ENCODE measurements at places on chromosomes 2 and 18.
A peak's percentile ranks its signal among the peaks of the same experiment; 100 is the strongest.

- DNase-seq, result peak; percentile 51
These were observed 20.4 kb upstream of the CXXC1 start for GRCh38 chr18:50307738-50308470.

GRCh38 chr18:6031002-6031401, 135.7 kb upstream of the TMEM200C start:
- no peak for DNase-seq

DNA sequence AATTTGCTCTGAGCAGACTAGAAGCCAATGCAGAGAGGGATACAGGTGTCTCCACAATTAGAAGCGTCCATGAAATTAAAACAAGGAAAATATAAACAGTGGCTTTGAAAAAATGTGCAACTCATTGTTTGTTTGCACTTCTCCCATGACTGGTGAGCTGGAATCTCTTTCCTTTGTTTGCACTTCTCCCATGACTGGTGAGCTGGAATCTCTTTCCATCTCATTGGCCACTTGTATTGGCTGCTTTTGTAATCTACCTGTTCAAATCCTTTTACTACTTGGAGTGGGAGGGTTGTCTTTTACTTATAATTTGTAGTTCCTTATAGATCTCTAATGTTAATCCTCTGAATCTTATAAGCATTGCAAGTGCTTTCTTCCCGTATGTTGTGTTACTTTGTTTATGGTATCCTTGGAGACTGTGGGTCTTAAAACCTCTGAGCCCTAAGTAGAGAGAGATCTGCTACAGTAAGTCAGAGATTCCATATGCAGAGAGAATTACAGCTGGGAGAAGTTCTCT, 94.1 kb downstream of the RTN4 start:
- no peak for DNase-seq

- DNase-seq, result no peak
These were observed 104.2 kb upstream of the TTC27 start for GRCh38 chr2:32523686-32524085.

DNA sequence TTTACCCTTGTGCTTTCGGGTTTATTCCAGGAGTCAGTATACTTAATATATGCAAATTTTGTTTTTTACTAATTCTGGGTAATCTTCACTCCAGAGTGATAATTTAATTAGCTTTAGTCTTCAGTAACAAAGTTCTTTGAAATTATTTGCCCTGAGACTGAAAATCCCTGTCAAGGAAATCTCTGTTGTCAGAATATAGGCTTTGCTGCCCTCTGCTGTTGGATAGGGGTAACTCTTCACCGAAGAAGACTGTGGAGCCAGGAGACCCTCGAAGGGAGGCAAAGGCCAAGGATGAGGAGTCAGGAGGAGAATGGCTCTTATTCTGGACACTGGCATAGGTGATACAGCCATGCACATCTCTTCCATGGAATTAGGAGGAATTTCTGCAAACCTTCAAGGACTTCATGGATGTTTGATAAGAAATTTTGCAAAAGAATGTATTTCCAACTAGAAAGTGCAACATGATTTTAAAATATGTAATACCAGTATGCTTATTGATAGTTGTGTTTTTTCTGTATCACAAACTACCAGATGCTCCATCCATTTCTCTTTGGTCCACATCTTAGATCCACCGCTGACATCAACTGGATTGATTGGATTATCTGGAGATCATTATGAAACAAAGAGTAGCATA, 182.3 kb downstream of the RDH14 start:
- DNase-seq, result peak; percentile 74

- peak; percentile 78 for DNase-seq
These were observed 43.6 kb upstream of the IHH start for GRCh38 chr2:219104107-219105035.

DNA sequence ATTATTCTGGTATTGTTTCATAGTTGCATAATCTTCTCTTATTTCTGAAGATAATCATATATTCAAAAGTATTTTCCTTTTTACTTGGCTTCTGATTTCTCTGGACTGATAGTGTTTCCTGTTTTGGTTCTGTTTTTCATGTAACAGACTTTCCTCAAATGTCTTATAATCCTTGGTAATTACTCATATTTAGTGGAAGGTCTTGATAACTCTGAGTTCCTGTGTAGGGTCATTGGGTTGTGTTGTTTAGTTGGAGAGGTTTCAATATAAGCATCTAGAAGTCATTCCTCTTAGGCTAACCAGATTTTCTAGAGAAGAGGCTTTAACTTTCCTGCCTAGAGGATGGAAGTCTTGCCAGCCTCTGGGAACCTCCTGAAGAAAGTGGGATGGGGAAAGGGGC, 23.8 kb downstream of the MFSD6 start:
- no peak for DNase-seq

DNA sequence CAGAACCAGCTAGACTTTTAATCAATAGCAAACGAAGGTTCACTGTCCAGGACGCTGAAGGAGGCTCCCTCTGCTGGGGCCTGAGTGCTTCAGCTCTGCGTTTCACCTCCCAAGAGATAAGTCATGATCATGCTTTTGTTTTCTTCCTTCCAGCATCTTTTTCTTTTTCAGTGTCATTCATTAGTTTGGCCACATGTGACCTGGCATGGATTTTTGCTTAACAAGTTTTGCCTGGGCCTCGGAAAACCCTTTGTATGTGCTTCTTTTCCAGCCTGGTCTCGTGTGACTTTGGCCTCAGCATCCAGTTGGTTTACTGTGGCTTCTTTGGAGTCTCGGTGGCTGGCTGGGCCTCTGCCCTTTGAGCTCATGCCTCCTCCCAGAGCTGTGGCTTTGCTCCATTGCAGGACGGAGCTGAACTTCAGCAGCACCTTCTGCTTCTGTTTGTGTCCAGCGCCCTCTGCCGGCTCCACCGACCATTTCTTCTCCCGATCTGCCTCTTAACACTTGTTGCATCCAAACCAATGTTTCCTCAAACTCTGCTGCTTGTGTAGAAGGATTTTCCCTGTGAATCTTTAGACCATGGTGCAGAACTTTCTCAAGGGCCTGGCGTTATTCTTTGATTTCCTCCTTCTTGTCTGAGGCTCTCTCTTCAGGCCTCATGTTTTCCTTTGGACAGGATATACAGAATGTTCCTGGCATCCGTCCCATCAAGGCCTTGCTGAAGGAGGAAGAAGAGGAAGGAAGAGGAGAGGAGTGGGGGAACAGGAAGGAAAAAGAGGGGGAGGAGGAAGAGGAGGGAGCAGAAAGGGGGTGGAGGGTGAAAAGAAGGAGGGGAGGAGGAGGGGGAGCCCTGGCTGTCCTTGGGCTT, 23.6 kb upstream of the HES6 start:
- DNase-seq, result peak; percentile 88

GRCh38 chr2:46267616-46268015, 29.6 kb upstream of the EPAS1 start:
- no peak for DNase-seq

DNA sequence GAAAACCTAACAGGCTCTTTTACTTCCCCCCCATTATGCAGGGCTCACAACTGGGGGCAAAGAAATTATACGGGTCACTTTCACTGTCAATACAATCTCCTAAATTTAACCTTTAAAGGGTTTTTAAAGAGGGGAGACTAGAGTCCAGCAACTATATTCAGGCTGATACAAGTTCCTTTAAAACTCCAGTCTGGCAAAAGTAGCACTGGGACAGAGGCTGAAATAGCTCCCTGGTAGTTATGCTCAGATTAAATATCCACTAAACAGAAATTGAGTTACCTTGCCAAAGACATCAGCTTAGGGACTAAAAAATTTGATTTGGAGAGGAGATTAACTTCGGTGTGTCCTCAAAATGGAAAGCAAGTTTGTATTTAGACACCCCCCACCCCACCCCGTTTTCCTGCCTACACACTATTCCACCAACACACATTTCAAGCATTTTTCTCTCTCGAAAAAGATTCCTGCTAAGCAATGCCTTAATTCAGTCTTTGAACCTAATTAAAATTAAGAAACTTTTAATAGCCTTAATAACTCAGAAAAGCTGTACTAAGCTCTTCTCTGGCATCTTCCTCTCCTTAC, 127.2 kb downstream of the OSBPL1A start:
- no peak for DNase-seq

DNA sequence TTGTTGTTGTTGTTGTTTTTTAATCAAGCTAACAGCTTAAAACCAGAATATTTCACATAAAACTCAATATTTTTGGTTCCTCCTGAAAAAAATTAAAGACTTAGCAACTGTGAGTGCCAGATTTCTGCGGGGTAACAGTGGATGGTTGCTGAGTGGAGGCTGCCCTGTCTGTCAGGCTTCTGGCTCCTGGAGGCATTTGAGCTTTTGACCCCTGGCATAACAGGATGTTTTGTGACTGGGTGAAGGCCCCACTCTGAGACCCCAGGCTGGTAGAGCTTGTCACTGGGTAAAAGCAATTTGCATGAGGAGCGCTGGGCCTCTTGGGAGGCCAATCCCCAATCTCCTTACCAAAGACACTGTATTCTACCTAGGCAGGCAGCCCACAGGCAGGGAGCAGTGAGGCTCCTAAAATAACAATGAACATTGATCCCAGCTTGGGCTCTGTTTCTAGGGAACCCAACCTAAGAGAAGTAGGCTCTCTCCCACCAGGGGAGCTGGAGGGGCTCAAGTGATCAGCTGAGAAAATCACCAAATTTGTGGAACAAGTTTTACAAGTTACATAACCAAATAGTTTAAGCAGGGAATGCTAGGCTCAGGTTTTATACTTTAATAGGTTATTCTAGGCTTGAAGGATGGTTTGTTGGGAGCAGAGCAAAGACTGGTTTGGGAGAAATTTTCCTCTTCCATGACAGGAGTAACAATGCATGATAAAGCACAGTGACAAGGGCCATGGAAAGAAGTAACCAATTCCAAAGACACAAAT, 5.9 kb upstream of the SPRED2 start:
- no peak for DNase-seq

DNA sequence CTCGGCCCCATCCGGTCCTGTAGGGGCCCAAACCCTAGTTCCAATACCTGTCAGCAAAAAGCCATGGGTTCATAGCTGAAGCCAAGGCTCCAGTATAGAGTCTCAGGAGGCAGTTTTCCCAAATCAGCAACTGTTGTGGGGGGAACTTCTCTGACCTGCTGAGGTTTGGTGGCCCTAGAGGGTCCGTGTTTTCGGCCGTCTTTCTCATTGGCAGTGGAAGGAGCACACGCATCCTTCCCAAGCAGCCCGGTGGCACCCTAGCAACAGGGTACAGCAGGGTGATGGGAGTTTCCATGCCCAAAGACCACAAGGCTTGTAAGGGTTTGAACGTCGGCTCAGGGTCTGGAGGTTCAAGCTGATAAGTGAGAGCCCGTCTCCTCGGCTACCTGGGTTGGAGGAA, 6.6 kb downstream of the FOSL2 start:
- DNase-seq, result no peak

GRCh38 chr18:58313491-58314032, 269.5 kb downstream of the NEDD4L start:
- DNase-seq, result no peak

GRCh38 chr18:5937121-5937520, 41.8 kb upstream of the TMEM200C start:
- DNase-seq, result no peak

- DNase-seq, result no peak
These were observed 117.6 kb downstream of the CAPN13 start for GRCh38 chr2:30689496-30690125.

DNA sequence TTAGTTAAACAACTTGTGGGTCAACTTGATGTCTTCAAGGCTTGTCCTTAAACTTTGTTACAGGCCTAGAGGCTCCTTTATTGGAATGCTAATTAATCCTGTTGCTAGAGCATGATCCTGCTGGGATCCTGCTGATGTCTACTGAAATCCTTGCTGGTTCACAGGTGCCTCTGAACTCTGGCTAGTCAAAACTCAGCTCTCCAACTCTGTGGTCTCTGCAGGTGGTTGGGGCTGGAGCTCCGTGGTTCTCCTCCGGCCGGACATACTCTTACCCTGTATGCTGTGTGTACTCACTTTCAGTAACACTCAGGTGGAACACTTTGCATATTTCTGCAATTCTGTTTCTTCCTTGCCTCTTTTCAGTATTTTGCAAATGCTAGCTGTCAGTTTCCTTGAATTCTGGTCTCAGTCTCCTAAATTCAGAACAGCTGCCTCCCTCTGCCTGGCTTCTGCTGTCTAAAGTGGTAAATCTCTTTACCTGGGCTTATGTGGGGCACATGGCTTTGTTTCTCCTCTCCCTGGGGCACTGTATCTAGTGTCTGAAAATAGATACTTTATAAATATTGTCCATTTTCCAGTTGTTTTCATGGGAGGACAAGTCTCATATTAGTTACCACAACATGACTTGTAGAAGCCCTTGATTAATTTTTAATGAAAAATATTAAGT, 113.0 kb downstream of the ATP9B start:
- no peak for DNase-seq

GRCh38 chr18:135045-135444, 23.3 kb upstream of the USP14 start:
- no peak for DNase-seq

GRCh38 chr2:44615950-44616518, 254.3 kb downstream of the CAMKMT start:
- no peak for DNase-seq

- DNase-seq, result peak; percentile 69
These were observed 47.6 kb upstream of the STON1 start for GRCh38 chr2:48482313-48482712.

DNA sequence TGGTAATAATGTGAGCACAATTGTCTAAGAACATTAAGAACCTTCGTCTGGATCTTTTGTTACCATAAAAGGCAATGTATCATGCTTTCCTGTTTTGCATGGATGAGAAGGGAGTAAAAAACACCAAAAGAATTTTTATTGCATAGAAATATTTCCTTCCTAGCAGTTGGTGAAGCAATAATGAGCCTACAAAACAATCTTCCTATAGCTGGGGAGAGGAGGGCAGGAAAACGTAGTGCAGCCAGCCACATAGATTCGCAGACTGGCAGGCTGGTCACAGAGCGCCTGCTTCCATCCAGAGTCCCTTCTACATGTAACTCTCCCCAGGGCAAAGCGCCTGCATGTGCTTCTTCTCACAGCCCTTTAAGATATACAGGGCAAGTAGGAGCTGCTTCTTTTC, 190.4 kb downstream of the BABAM2 start:
- no peak for DNase-seq

DNA sequence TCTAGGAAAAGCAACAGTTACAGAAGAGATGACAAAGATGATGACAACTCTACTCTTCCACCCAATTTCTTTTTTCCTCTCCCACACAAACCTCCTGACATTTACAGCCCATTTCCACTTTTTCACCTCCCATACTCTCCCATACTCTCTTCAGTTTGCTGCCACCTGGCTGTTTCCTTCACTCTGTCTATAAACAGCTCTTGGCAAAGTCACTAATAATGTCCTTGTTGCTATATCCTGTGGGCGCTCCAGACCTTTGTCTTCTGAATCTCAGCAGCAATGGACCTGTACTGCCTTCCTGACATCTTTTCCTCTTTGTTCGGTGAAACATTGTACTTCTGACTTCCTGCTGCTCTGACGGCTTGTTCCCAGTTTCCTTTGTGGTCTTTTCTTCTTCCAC, 60.7 kb upstream of the CAVIN2 start:
- DNase-seq, result no peak

GRCh38 chr2:215711471-215712034, 275.7 kb upstream of the FN1 start:
- no peak for DNase-seq

- no peak for DNase-seq
These were observed 7.4 kb downstream of the GNAL start for GRCh38 chr18:11696451-11696850.

GRCh38 chr2:8260213-8260612, 421.6 kb upstream of the ID2 start:
- DNase-seq, result no peak

GRCh38 chr18:11752116-11752911, 63.2 kb downstream of the GNAL start:
- DNase-seq, result no peak

GRCh38 chr2:174775571-174775980, 11.3 kb upstream of the CHRNA1 start:
- no peak for DNase-seq
